MM.1S (cell line): ENCODE measurements at places on chromosomes 16 and 17.

GRCh38 chr16:75415169-75415905, 18.0 kb downstream of the CFDP1 start:
- DNase-seq, result no peak

GRCh38 chr17:29575511-29576213, 7.2 kb downstream of the TP53I13 start:
- no peak for DNase-seq

GRCh38 chr16:75019586-75019985, 20.8 kb downstream of the ZNRF1 start:
- DNase-seq, result no peak

GRCh38 chr17:40841246-40841645, 18.8 kb upstream of the KRT10 start:
- no peak for DNase-seq

GRCh38 chr17:8162997-8163977, 539 bp upstream of the VAMP2 start:
- no peak for DNase-seq

DNA sequence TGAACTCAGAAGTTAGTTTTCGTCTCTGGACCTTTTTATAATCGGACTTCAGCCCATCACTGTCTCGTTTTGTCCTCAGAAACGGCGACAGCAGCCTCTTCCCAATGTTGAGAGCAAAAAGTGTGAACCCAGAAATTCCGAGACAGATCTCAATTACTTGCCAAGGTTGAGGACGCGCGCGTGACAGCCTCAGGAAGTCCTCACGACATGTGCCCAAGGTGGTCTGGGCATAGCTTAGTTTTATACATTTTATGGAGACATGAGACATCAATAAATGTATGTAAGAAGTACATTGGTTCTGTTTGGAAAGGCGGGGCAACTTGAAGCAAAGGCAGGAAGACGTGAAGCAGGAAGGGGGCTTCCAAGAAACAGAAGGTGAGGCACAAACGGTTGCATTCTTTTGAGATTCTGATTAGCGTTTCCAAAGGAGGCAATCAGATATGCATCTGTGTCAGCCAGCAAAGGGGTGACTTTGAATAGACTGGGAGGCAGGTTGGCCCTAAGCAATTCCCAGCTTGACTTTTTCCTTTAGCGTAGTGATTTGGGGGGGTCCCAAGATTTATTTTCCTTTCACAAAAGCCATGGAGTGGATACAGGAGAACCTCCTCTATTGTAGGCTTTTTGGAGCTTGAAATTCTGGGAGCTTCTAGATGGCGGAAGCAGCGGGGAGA, 583 bp upstream of the ZNF747 start:
- DNase-seq, result no peak

DNA sequence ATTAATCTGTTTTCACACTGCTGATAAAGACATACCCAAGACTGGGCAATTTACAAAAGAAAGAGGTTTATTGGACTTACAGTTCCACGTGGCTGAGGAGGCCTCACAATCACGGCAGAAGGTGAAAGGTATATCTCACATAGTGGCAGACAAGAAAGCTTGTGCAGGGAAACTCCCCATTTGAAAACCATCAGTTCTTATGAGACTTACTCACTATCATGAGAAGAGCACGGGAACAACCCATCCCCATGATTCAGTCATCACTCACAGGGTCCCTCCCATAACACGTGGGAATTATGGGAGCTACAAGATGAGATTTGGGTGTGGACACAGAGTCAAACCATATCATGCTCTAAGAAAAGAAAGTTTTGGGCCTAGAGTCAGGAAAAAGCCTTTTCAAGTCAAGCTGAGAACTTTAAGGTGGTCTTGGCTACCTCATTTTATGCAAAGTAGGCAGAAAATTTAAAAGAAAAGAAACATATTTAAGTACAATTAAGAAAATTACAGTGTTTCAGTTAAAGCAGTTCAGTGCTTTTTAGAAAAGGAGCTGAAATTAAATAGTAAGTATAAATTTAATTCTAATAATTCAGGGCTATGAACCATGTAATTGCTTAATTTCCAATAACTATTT, 24.9 kb upstream of the CRYM start:
- no peak for DNase-seq

GRCh38 chr16:88553739-88554138, 16.5 kb upstream of the ZC3H18 start:
- no peak for DNase-seq

GRCh38 chr16:19968891-19969683, 84.4 kb upstream of the GPRC5B start:
- no peak for DNase-seq

GRCh38 chr16:82728901-82729300, 102.1 kb downstream of the CDH13 start:
- peak; percentile 65 for DNase-seq

DNA sequence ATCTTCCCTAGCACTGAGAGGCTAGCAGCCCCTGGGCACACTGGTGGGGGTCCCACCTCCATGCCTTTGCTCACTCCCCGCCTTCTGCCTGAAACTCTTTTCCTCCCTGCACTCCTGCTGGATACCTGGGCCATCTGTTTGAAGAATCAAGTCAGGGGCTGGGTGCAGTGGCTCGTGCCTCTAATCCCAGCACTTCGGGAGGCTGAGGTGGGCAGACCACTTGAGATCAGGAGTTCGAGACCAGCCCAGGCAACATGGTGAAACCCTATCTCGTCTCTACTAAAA, 15.7 kb downstream of the FOXJ1 start:
- no peak for DNase-seq

GRCh38 chr17:38918129-38918913, 7.1 kb upstream of the LASP1NB start:
- DNase-seq, result no peak

- DNase-seq, result no peak
Observed at GRCh38 chr17:8354236-8354635, 14.6 kb downstream of the ODF4 start.

DNA sequence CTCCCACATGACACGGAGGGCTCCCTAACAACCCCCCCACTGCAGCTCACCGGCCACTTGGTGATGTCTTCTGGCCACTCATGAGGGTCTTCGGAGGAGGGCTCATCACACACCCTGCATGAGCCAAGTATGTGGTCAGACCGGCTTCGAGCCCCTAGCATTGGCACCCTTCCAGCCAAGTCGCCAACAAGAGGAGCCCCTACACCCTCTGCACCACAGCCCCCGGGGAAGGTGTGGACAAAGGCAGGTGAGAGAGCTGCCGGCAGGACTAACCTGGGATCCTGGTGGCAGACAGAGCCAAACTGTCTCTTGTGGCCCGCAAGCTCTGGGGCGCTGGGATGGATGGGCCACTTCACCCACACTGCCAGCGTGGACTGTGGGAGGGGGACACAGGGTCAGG, 6.5 kb downstream of the SNRNP25 start:
- DNase-seq, result no peak

DNA sequence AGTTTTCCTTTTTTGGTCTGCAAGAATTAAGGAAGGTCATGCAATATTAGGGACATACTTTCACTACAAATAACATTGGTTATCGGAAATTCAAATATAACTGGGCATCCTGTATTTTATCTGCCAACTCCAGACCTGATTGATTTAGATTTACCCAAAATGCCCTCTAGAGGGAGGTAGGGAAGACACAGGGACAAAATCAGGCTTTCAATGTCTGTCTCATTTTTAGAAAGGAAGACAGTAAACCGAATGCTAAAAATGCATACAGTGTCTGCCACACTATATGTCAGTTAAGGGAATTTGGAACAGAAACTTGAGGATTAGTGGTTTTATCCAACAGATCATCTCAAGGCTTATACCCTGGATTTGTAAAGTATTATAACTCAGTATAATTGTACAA, 161.7 kb upstream of the SOX9 start:
- no peak for DNase-seq

DNA sequence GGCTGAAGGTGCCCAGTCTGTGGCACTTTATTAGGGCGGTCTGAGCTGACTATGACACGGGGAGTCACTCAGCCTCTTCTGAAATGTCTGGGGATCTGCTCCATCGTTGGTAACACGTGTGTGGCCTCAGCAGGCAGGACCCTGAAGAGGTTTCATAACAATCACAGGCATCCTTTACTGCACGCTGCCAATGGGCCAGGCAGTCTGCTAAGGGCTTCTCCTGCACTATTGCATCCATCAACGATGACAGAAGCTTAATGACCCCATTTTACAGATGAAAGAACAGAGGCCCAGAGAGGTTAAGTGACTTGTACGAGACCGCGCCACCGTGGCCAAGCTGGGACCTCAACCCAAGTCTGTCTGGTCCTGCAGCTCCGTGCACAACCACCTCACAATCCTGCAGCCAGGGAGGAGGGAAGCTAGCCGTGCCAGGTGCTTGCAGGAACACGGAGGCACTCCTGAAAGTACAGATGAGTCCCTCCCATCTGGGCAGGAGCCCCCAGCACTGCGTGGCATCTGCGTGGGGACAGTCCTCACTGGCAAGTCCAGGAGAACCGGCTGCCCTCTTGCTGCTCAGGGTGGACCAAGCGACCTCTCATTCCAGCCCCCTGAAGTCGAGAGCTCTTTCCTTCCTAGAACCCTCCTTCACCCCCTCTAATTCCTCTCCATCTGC, 40.0 kb downstream of the RPH3AL start:
- DNase-seq, result no peak

DNA sequence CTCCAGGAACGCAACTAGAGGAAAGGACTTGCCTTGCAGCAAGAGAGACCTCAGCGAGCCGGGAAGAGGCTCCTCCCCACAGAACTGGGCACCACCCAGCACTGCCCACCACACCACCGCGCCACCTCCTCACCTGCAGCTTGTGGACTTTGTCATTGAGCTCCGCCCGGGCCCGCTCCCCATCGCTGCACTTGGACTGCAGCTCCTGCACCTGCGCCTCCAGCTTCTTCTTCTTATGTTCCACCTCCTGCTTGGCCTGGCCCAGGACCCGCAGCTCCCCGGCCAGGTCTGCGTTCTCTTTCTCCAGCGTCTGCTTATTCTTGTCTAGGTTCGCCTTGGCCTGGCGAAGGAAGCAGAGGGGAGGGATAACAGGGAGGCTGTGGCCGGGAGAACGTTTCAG, 76.7 kb downstream of the NDE1 start:
- DNase-seq, result no peak

DNA sequence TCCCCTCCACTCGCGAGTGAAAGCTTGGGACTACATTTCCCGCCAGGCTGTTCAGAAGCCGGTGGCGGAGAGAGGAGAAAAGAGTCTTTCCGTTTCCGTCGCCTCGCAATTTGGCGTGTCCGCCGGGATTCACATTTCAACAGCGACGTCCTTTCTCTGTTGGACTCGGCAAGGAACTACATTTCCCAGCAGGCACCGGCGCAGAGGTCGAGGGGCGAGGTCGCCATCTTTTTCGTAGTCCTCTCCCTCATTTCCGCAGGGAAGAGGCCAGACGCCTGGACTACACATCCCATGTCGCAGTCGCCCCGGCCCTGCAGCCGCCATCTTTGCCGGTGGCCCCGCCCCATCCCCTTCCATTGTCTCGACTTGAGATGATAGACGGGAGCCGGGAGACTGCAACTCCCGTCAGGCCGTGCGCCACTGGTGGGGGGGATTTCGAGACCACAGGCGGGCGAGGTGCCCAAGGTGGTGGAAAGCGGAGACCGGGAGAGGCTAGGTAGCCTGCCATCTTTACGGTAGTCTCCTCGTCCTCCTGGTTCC, 882 bp upstream of the FBXL19 start:
- DNase-seq, result peak; percentile 99

DNA sequence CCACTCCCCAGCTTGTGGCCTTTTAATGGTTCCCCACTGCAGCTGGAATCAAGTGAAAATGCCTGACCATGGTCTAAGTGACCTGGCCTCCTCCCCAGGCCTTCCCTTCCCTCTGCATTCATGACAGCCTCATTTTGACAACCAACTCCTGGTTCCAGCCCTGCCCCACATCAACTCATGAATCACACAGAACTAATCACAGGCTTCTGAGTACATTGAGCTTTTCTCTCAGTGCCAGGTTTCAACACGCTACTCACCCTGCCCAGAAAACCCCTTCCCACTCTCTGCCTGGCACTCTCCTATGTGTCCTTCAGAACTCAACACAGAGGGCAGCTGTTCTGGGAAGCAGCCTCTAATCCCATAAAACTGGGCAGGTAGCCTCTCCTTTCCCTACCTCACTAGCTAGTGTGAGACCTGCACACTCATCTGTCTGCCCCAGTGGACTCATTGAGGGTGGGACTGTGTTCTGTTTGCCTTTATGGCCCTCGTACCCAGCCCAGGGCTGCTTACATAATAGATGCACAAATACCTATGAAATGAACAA, 313.6 kb downstream of the GRIN2A start:
- no peak for DNase-seq

DNA sequence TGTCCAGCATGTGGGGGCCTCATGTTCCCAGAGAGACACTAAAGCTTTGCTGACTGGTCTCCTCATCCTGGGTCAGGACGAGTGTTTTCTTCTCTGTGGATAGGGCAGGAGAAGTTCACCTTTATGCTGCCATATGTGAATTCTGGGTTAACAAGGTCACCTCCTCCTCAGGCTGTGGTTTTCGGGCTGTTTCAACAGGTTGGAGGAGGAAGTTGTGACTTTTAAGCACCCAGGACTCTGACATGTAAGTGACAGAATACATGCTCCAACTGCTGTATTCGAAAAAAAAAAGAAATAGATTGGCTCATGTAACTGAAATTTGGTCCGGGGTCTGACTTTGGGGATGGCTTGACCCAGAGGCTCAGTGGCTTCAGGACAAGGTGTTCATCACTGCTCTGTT, 54.2 kb downstream of the SNX20 start:
- no peak for DNase-seq

- no peak for DNase-seq
Observed at GRCh38 chr16:84742641-84743092, 42.9 kb downstream of the USP10 start.

GRCh38 chr17:44918006-44918405, 2.7 kb upstream of the GFAP start:
- no peak for DNase-seq

- DNase-seq, result no peak
Observed at GRCh38 chr16:76913046-76913445, 277.9 kb upstream of the MON1B start.
